ENCODE measurements at places on chromosomes 16 and 17.
A peak's percentile ranks its signal among the peaks of the same experiment; 100 is the strongest.

DNA sequence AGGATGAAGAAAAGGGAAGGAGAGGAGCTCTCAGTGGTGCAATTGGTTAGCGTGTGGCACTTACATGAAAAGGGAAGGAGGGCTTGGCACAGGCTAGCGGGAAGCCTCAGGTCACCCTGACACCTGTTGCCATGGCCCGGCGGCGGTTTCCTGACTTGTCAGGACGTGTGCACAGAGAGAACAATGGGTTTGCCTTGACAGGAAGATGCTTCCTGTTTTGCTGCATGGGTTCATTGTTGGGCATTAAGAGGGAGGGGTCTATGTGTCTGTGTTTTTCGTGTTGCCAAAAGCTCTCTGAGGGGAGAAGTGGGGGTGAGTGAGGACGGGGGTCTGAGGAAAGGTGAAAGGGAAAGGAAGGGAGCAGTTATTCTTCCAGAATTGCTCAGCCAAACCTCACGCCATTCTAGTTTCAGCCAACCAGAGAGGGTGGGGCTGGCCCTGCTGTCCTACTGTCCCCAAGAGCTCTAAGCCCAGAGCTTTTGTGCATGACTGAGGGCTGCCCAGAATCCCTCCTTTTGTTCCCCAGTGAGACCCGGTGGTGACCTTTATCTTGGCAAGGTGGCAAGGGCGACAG is 17.1 kb upstream of the CCR7 start:
- DNase-seq: no peak

- DNase-seq: no peak
Measured at GRCh38 chr16:14310519-14310991, 239.4 kb downstream of the MRTFB start.

DNA sequence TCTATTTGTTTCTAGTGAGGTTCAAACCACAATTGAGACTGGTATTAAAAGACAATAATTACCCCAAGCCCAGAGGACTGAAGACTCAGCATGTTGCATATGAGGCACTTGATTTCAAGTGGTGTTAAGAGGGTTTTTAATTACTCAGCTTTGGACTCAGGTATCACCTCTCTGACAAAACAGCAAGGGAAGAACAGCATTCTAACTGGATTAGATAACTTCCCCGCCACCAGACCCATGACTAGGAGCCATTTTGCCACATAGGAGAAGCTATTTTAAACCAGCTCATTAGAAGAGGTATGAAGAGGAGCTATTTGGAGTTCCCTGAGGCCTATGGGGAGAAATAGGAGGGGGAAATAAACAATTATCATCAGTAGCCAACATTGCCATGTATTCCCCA is 226.1 kb upstream of the TOX3 start:
- DNase-seq: no peak

DNA sequence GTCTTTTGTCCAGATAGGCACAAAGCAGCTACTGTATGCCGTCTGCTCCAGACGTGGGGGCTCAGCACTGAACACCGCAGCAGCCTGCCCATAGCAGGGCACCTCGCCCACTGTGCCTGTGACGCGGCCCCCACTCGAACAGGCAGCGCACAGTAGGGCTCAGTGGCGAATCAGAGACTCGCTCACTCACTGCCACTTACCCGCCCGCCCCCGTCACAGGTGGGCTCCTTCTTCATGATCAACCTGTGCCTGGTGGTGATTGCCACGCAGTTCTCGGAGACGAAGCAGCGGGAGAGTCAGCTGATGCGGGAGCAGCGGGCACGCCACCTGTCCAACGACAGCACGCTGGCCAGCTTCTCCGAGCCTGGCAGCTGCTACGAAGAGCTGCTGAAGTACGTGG is 23.6 kb downstream of the TPSG1 start:
- DNase-seq: no peak

DNA sequence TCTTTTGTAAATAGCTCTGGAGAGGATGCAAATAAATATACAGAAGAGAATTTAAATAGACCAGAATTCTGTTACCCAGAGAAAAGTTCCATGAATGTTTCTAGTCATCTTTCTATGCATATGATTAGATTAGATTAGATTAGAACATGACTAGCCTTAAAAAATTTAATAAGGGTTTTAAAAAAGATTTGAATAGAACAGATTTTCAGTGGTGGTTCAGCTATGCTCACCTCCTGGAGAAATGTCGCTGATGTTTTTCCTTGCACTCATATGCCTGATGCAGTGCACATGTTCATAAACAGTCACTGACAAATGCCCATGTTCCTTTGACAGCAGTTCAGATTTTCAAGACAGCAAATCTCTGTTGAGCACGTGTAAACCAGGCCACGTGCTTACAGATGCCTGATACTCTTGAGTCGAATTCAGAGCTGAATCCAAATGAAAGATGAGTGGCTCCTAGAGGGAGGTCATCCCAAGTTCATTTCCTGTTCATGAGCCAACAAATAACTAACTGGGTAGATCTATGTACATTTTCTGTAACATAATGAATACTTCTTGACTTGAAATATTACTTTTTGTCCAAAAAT is 19.9 kb upstream of the RAB11FIP4 start:
- DNase-seq: no peak

- peak; percentile 74 for DNase-seq
Measured at GRCh38 chr17:78378225-78379130, at the start of gene PGS1. PGS1 (plus strand) TSS chr17:78378649; CDS start chr17:78378666, 17 bp downstream.

DNA sequence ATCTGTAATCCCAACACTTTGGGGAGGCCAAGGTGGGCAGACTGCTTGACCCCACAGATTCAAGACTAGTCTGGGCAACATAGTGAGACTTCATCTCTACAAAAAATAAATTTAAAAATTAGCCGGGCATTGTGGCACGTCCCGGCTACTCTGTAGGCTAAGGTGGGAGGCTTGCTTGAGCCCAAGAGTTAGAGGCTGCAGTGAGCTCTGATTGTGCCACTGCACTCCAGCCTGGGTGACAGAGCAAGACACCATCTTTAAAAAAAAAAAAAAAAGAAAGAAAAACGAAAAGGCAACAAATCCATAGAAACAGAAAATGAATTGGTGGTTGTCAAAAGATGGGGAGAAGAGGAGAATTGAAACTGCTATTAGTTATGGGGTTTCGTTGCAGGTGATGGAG is 27.7 kb downstream of the NCOR1 start:
- DNase-seq: no peak

- peak; percentile 81 for DNase-seq
Measured at GRCh38 chr16:71412270-71413160, 29.3 kb downstream of the TLE7 start.

GRCh38 chr17:1074886-1075605 is 78.1 kb downstream of the TIMM22 start:
- DNase-seq: no peak

- no peak for DNase-seq
Measured at GRCh38 chr17:72656130-72656763, 436.2 kb downstream of the SLC39A11 start.

DNA sequence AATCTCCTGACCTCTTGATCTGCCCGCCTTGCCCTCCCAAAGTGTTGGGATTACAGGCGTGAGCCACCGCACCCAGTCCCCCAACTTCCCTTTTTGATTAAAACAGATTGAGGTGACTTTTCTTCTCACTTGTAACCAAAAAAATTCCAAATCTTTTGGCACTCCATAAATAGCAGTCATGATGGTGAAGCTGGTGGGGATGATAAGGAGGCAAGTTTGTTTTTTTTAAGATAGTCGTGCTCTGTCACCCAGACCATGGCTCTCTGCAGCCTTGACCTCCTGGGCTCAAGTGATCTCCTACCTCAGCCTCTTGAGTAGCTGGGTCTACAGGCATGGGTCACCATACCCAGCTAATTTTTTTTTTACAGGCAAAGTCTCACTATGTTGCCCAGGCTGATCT is 34.7 kb upstream of the PLCG2 start:
- DNase-seq: no peak

GRCh38 chr16:67534431-67534830 is 5.8 kb downstream of the RIPOR1 start:
- peak; percentile 59 for DNase-seq

- DNase-seq: peak; percentile 79
Measured at GRCh38 chr17:42456223-42457106, 2.2 kb upstream of the ATP6V0A1 start.

DNA sequence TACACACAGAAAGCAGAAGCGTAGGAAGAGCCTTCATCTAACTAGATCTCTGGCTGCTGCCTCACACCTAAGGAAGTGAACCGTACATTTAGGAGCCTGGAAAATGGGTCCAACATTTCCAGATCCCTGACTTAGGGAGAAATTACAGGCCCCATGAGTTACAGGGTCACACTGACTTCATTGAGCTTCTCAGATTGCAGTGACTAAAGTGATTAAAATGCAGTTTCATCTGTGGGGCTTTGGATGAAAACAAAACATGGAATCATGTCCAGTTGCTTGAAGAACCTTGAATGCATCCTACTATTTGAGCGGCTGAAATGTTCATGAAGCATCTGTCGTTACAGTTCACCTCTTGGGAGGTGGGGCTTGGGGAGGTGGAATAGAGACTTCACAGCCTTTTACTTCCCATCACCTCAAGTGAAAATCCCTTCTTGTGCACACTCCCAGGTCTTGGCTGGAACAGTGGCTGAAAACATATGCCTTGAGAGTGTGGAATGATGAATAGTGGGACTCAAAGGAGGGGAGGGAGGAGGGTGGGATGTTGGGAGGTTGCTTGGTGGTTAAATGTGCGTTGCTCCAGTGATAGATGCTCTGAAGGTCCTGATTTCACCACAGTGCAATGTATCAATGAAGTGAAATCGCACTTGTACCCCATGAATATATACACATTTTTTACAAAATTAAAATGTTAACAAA is 19.7 kb downstream of the TEKT3 start:
- DNase-seq: no peak

DNA sequence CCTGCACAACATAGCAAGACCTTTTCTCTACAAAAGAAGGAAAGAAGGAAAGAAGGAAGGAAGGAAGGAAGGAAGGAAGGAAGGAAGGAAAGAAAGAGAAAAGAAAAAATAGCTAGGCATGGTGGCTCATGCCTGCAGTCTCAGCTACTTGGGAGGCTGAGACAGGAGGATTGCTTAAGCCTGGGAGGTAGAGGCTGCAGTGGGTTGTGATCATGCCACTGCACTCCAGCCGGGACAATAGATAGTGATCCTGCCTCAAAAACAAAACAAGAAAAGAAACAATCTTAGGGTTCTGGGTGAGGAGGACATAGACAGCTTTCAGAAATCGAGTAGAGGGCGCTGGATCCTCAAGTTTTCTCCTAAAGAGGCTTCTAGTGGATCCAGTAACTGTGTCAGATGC is 59.7 kb upstream of the CLEC3A start:
- no peak for DNase-seq

DNA sequence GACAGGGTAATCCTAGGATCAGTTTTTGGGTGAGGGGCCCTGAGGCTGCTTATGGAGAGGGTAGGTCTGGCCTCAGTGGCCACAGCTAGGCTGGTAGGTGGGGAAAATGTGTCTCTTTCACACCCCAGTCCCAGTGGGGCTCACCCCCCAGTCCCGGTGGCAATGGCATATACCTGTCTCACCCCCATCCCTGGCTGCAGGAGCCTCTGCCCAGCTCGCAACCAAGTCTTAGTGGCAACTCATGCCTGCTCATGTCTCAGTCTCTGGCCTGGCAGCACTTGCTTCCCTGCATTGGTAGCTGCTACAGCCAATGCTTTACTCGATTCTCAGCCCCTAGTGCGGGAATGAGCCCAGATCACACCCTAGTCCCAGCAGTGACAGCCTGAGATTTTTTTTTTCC is 221.5 kb downstream of the BCAS3 start:
- DNase-seq: no peak

- no peak for DNase-seq
Measured at GRCh38 chr17:76178124-76178523, 37.1 kb upstream of the FOXJ1 start.

- no peak for DNase-seq
Measured at GRCh38 chr16:11503566-11503965, 83.2 kb downstream of the LITAF start.

DNA sequence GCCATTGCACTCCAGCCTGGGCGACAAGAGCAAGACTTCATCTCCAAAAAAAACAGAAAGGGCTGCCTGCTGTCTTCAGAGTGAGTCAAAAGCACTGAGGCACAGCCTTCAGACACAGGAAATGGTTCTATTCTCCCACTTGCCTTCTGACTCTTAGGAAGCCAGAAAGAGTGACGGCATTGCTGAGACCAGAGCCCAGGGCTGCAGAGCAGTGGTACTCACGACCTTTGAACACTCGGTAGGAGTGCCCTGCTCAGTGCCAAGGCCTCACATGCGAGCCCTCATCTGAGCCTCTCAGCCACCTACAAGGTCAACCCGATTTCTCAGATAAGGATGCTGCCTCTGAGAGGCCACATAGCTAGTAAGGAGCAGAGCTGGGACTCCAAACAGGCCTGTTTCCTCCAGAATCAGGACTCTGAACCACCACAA is 3.5 kb upstream of the ITGAE start:
- DNase-seq: no peak

GRCh38 chr16:88353691-88354090 is 29.1 kb upstream of the ZNF469 start:
- DNase-seq: no peak

GRCh38 chr16:57648125-57648524 is 19.7 kb downstream of the ADGRG1 start:
- no peak for DNase-seq

GRCh38 chr17:37255432-37255831 is 120.4 kb upstream of the C17orf78 start:
- no peak for DNase-seq

GRCh38 chr17:29107084-29107483 is 64.1 kb downstream of the PIPOX start:
- DNase-seq: no peak

- no peak for DNase-seq
Measured at GRCh38 chr17:4625181-4625617, 16.3 kb downstream of the ALOX15 start.

- DNase-seq: no peak
Measured at GRCh38 chr16:79776243-79776847, 175.8 kb upstream of the MAF start.

GRCh38 chr17:27882162-27882840 is 10.9 kb downstream of the LYRM9 start:
- DNase-seq: no peak

DNA sequence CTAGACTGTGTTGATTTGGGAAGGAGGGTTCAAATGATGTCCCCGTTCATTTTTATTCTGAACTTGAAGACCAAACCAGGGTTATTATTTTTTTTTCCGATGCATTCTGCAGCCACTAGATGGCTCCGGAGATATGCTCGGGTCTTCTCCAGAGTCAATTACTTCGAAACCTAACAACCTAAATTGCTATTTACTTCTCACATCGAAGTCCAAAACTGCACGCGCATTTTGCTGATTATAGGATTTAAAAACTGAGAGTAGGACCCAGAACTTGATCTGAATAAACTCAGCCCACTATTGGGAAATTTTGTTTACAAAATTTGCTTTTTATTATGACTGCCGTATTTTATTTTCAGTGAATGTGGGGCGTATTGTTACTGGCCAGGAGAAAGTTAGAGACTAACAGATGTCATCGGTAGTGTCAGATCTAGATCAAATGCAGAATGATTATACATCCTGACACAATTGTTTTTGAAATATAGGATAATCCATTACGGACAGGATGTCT is 263.8 kb downstream of the HS3ST3A1 start:
- DNase-seq: peak; percentile 49

- no peak for DNase-seq
Measured at GRCh38 chr17:9790889-9791876, at the start of gene DHRS7C. DHRS7C (minus strand) TSS chr17:9791592; CDS start chr17:9791284, 308 bp downstream.

Measured in hematopoietic multipotent progenitor cell treated with erythropoietin and hydrocortisone succinate and interleukin-3 and kit ligand, for 8 days (in vitro differentiated cells).